ENCODE measurements at places on chromosomes 2 and 18.

DNA sequence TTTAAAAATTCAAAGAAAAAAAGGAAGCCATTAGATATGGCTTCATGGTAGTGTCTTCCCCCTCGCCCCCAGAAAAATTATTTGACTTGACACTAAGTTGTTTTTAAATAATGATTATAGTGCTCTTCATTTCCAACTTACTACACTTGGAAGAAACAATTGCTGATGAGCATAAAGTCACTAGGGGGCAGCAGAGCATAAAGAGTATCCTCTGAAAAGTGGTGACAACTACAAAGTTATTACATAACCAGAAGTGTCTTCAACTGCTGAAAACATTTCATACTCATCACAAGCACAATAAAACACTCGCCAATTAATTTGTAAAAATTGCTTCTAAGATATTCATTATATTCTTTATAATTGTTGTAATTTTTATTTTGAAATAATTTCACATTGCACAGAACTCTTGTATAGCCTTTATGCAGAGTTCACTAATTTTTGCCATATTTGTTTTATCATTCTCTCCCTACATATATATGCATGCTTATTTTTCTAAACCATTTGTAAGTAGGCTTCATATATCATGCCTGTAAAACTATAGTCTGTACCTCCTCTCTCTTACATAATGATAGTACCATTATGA is 54.9 kb downstream of the EXOC6B start:
- peak; percentile 85 for DNase-seq

GRCh38 chr2:118911936-118912335 is 30.1 kb upstream of the MARCO start:
- DNase-seq = no peak

DNA sequence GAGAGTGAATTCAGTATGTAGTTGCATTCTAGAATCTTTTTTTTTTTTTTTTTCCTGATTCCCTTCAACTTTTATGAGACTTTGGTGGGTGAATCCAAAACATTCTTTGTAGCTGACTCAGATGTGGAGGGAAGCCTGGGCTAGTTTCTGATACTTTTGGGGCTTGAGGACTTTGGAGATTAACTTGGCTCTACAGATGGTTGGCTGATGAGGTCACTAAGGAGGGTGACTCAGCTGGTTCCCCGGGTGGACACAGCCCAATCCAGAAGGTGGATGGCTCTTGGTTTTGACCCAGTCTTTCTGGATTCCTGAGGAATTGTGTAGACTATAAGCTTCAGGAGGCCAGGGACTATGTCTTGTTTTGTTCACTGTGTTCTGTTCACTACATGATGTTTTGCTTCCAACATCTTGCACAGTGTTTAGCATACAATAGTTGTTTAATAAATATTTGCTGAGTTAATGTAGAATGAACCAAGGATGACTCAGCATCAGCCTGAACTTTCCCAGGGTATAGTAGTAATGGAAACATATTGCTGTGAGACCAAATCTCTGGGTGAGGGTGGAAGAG is 30.5 kb downstream of the LAMA3 start:
- peak; percentile 89 for DNase-seq

- DNase-seq = no peak
Observed at GRCh38 chr2:132664096-132664495, 5.9 kb downstream of the LYPD1 start.

- DNase-seq = no peak
Observed at GRCh38 chr2:225697936-225698335, 298.4 kb downstream of the NYAP2 start.

DNA sequence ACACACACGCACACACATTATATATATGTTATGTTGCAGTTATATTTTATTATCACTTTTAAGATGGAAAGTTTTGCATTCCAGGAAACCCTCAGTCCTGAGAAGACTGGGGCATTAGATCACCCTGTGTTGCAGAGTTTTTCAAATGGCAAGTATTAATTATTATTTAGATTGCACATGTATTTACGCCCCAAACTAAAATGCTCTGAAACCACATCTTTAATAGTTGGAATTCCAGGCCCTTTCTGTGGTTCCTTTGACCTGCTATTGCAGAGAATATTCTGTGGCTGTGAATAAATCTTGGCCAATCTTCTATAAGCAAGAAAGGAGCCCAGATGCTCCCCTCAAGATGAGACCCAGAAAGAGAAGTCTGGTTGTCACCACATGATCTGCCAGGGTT is 427.0 kb upstream of the TNP1 start:
- peak; percentile 59 for DNase-seq

- DNase-seq = peak; percentile 28
Observed at GRCh38 chr18:61893309-61893970, 633 bp upstream of the RNF152 start.

DNA sequence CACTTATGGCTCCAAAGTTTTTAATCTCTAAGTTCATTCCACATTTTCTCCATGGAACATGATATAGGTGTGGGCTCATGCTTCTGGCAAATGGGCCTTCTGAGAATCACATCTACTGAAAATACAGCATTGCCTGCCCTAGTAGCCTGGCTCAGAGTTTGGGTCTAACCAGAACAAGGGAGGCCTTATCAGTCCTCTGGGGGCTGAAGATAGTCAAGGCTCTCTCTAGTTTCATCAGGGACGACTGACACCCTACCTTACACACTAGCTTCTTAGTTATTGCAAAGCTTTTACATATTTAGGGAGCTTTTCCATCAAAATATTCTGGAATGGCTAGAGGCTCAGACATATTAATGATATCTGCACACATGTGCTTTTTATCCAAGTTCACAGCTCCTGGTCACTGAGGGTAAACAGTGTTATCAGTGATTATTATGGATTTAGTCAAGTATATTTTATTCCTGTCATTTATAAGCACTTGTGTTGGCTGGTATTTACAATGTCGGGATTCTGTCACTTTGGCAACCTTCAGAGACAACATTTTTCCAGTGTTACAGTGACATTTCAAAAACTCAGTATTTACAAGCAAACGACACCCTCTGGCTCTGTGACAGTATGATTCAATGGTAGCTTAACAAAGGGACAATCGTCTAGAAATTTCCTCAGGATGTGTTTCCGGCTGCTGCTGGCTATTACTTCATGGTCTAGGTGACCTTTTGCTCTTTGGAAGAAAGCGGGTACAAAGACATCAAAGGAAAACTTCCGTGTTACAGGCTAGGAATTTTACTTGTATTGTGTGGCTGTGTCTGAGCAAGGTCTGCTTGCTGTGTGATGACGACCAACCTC is 200.6 kb downstream of the TCF4 start:
- no peak for DNase-seq

GRCh38 chr2:233418052-233418760 is 63.9 kb downstream of the DGKD start:
- no peak for DNase-seq

DNA sequence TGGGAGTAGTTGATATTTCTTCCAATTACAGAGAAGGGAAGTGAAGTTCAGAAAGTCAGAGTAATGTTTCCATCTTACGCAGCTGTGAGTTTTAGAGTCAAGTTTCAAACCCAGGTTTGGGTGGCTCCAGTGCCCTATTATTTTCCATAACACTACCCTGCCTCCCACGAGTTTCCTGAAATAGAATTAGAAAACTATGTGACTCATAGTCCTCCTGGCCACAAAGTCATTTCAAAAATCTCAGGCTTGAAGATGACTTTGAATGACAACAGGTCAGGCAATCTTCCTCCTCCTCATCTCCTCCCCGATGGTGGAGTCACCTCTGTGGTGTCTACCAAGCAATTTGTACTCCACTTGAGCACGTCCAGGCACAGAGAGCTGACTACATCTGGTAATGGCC is 212.3 kb upstream of the TRIB2 start:
- DNase-seq = peak; percentile 91

Data from myocyte (in vitro differentiated cells).